ENCODE measurements at places on chromosomes 2 and 18.
A peak's percentile ranks its signal among the peaks of the same experiment; 100 is the strongest.

- no peak for DNase-seq
Measured at GRCh38 chr2:55567298-55567697, 47.8 kb downstream of the CFAP36 start.

- DNase-seq: no peak
Measured at GRCh38 chr2:101623031-101623521, 74.4 kb upstream of the MAP4K4 start.

GRCh38 chr2:119550346-119550745 lies 6.1 kb downstream of the CFAP221 start:
- no peak for DNase-seq

DNA sequence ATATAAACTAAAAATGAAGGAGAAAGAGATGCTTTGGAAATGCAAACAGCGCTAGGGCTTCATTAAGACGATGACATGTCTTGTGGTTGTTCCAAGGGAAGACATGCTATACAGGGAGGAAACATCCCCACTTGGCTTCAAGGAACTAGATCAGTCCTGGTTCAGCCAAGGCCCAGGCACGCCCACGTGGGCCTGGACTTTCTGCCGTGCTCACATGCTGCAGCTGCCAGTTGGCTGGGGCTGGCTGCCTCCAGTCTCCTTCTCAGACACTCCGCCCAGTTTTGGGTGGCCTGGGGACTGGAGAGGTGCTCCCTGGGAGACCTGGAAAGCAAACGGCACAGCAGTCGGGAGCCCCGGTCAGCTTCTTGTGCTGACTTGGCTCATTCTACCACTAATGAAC lies 109.6 kb downstream of the GLI2 start:
- no peak for DNase-seq

DNA sequence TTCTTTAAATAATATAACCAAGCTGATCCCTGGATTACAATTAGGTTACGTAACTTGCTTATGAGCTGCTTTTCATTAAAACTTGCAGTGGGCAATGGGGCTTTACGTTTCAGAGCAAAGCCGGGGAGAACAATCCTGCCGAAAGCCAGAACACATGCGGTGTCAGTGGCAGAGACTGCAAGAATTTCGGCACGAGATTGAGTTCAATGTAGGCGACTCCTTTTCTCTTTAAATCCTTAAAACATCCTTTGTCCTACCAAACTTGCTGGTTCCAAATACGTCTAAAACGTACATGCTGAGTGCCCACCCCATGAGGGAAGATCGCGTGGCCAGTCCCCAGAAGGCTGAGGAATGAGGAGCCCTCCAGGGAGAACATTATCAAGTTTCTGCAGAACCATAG lies 36.8 kb upstream of the NCOA1 start:
- DNase-seq: no peak

- no peak for DNase-seq
Measured at GRCh38 chr18:61924550-61924949, 31.7 kb upstream of the RNF152 start.

- no peak for DNase-seq
Measured at GRCh38 chr2:112032689-112033465, 22.2 kb upstream of the TMEM87B start.

GRCh38 chr2:86686905-86687304 lies 33.2 kb upstream of the RMND5A start:
- DNase-seq: no peak

- peak; percentile 59 for DNase-seq
Measured at GRCh38 chr18:9869715-9870430, 15.9 kb upstream of the TXNDC2 start.

DNA sequence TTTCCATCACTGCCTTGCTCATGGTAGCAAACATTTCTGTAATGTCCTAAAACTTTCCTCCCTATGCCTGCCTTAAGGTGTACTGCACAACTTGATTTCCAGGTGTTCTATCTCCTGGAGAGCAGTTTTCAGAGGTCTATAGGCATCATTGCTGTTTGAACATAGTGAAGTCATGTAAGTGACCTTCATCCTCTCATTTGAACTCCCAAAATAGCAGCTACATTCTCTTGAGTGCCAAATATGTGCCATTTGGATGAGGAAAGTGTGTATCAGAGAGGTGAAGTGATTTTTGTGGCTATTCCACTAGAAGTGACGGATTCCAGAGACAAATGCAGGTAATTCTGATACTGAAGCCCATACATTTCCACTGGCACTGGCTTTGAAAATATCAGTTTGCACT lies 3.4 kb downstream of the PPP1R1C start:
- no peak for DNase-seq

DNA sequence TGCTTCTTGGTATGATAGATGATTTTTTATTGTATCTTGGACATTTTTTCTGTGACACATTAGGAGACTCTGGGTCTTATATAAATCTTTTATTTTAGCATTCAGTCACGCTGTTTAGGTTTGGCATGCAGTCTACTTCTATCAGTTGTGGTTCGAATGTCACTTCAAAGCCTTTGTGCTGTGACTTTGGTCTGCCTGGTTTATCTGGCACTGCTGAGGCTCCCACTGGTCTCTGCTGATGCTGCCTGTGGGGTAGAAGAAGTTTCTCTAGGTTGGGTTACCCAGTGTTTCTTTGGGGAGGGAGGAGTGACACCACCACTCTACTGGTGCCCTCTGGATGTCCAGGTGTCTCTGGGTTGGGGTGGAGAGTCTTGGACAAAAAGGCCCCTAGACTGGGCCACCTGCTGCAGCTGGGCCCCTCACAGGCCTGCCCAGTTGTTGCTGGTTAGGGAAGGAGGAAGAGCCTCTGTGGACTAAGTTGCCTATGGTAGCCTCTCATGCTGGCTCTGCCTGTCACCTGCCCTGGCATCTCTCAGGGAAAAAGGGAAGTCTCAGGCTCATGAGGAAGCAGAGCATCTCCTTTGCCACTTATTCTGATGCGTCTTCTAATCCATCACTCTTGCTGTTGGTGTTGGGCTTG lies 115.4 kb upstream of the HS6ST1 start:
- no peak for DNase-seq

DNA sequence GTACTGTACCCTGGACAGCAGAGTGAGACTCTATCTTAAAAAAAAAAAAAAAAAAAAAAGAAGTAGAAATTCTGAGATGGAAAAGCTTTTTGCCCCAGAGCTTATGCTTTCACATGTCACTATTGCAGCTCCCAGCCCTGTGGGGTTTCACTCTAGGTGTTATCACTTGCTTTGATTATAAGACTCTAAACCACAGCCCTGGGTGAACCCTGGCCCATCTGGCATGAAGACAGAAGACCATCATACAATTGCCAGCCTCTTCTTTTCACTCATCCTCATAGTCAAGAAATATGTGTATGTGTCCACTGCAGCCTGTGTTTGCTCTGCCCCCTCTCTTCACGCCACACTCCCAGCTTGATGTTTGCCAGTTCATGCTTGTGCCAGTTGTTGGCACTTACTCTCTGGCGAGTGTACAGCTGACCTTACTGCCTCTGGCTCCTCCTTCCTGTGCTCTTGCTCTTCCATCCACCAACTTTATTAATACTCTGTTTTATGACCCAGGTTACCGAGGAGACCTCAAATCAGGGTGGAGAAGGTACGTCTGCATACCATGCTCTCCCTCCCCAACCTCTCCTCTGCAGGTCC lies 136.7 kb upstream of the NCK2 start:
- DNase-seq: no peak

DNA sequence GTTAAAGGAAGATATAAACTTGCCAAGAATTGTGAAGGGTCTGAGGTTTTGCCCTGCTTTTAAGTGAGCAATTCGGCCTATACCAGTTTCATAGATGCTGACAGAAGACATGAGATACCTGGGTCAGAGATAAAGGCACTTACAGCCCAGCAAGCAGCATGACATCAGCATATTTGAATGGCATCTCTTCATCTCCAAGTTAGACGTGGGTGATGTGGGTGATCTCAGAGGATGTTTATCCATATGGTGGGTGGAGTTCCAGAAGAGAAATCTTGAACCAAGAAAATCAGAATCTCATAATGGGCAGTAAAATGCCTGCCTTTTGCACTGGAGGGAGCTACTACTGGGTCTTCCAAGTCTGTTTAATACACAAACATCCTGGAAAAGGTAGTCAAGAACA lies 44.7 kb downstream of the GYPC start:
- no peak for DNase-seq

DNA sequence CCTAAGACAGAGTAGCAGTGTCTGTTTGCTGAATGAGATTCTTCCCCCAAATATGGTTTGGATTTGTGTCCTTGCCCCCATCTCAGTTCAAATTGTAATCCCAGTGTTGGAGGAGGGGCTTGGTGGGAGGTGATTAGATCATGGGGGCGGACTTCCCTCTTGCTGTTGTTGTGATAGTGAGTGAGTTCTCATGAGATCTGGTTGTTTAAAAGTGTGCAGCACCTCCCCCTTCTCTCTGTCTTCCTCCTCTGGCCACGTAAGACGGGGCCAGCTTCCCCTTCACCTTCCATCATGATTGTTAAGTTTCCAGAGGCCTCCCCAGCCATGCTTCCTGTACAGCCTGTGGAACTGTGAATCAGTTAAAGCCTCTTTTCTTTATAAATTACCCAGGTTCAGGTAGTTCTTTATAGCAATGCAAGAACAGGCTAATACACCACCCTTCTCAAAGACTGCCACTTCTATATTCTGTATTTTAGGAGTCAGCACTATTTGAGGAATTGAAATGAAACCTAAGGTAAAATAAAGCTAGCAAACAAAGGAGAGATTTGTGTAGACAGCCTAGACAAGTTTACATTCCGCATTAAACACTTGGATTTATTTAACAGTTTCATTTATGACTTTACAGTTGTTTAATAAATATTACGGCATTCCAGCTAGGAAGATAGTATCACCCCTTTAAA lies 21.6 kb downstream of the FBXO36 start:
- DNase-seq: no peak

DNA sequence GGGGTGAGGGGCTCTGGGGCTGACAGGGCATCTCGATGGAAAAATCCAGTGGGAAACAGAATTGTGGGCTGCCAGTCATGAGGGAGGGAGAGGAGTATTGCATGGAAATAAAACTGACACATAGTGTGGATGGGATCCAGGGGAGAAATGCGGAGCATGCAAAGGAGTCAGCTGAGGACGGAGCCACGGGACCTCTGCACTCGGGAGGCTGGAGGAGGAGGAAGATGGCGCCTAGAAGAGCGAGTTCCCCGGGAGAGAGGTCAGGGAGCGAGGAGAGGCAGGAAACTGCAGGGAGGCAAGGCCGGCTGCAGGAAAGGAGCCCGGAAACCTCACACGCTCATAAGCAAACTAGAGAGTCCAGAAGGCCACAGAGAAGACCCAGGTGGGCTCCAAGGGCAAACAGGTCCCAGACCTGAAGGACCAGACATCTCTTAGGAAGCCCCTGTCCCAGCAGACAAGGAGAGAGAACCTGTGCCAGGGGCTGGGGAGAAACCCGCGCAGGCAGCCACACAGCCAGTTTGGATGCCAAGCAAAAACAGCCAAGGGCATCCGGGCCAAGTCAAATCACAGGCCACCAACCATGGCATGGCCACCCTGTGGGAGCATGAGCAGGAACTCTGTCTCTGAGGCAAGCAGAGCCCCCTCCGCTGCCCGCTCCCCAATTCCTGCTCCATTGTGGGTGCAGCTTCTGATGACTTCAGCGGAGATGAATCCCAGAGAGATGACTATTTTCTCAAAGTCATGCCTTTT lies 218.8 kb upstream of the ID2 start:
- DNase-seq: no peak

DNA sequence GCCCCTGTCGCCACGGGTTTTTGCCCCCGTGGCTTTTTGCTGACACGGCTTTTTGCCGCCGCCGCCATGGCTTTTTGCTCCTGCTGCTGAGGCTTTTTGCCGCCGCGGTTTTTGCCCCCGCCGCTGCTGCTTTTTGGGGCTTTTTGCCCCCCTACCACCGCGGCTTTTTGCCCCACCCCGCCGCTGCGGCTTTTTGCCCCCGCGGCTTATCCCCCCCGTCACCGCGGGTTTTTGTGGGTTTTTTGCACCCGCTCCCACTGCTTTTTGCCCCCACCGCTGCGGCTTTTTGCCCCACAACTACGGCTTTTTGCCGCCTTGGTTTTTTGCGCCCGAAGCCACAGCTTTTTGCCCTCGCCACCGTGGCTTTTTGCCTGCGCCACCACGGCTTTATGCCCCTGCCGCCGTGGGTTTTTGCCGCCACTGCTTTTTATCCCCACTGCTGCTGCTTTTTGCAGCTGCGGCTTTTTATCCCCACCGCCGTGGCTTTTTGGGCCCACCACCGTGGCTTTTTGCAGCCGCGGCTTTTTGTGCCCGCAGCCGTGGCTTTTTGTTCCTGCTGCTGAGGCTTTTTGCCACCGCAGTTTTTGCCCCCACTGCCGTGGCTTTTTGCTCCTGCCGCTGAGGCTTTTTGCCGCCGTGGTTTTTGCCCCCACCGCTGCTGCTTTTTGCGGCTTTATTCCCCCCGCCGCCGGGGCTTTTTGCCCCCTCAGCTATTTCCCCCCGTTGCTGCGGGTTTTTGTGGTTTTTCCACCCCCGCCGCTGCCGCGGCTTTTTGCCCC lies 2798.0 kb upstream of the TEKT4 start:
- no peak for DNase-seq

DNA sequence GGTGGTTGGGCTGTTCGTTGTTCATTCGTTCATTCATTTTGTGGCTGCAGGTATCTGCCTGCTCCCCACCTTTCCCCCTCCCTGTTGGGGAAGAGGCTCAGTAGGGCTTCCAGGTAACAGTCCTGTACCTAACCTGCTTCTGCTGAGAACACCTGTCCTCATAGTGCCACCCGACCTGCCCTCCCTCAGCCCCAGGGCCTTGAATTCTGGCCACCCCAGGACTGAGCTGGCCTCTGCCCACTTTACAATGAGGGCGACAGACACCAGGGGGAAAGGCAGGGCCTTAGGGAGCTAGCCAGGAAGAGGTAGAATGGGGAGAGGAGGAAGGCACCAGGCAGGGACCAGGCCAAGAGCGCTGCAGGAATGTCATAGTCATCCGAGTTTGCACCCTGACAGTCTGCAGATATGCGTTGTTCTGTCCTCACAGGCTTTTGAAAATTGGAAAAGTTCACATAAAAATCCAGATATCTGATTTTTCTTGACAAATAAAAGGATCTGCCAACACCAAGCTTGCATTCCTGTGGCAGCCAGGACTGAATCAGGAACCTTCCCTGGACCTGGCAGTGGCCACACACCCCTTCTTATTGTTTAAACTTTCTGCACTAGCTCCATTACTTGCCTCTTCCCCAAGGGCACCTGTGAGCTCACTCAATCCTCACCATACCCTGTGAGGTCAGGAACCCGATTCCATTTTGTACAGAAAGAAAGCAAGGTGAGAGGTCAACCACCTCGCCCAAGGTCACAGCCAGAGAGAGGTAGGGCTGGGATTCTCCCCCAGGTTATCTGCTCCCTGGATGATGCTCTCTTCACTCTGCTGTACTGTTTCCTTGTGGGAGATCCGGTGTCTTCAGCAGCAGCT lies 35.3 kb upstream of the MRPL33 start:
- no peak for DNase-seq

GRCh38 chr2:241203218-241204009 lies 14.9 kb downstream of the ANO7 start:
- no peak for DNase-seq

DNA sequence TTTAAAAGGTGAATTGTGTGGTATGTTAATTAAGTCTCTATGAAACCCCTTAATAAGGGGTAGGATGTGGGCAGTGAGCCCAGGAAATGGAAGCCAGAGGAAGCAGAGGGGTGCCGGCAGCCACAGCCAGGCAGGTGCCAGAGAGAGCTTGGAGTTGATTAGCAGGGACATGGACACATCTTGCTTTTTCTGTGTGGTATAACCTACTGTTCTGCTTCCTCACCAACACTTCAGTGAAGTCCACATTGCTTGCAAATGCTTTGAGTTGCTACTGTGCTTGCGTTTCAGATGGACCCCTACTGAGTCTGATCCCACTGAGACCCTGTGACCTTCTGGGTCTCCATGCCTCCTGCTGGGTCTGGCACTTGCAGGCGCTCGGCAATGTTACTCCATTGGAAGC lies 30.3 kb upstream of the ARHGEF4 start:
- DNase-seq: no peak
